ENCODE measurements at places on chromosomes 11 and 22. TPM values are rescaled to one million over a fixed set of nuclear protein-coding genes. Genes with fewer than 3 reads are reported as not detected.

DNA sequence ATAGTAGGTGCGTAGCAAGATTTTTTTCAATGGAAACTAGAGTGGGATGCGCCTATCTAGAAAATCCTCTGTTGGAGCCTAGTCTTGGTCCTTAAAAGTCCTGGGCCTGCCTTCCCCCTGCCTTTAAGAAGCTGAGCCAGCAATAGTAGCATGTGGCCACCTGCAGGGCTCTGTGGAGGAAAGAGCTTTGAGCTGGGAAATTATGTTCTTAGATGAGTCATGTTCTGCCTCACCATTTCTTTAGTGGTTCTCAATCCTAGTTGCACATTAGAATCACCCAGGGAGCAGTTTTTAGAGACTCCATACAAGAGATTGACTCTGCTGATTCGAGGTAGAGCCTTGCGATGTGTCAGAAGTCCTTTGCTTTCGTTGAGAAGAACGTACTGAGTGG is 133.5 kb downstream of the COMMD9 start:
- no peak for DNase-seq

GRCh38 chr11:123246749-123247495 is 51.9 kb upstream of the CLMP start:
- peak; percentile 58 for DNase-seq

DNA sequence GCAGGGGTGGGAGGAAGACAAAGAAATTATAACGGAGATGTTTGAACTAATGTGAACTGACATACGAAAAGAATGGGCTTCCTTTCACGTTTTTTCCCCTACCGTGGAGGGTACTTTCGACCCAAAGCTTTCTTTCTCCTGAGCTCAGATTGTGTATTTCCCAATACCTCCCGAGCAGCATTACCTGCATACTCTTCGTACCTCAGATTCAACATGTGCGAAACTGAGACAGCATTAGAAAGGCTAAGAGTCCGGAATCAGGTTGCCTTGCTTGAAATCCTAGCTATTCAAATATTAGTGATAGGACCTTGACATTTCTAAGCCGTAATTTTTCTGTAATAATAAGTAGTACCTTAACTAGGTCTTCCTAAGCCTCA is 778 bp upstream of the PAK1 start:
- DNase-seq: no peak

- no peak for DNase-seq
Observed at GRCh38 chr11:83895516-83895915, 609.3 kb upstream of the CCDC90B start.

DNA sequence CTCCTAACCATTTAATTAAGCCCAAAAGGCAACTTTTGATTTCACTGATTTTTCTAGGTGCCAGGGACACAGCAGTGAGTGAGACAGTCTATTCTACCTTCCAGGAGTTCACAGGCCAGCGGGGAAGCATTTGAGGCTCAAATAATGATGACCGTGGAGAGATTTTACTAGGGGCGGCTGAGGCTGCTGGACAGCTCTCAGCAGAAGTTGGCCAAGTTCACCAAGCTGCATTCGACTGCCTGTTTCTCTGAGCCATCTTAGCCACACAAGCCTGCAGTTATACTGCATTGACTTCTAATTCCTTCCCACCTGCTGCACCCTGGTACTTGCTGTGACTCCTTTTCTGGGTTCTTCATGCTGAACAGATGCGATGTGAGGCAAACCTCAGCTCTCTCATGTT is 168.9 kb upstream of the TBCEL start:
- DNase-seq: no peak

DNA sequence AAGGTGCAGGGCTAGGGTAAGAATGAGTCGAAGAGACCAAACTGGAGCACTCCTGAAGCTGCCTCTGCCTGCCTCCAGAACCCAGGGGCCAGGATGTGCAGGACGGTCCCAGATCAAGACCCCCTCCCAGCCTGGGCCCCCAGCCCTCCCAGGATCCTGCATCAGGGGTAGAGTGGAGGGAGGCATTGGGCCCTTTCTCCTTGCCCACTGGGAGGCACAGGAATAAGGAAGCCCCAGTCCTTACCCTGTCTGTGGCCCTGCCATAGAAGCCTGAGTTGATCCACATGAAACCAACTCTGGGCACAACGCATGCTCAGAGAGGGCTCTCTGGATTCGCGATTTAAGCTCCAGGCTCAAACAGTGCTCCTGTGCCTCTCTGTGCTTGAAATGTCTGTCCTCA is 661.8 kb upstream of the B3GAT1 start:
- no peak for DNase-seq

DNA sequence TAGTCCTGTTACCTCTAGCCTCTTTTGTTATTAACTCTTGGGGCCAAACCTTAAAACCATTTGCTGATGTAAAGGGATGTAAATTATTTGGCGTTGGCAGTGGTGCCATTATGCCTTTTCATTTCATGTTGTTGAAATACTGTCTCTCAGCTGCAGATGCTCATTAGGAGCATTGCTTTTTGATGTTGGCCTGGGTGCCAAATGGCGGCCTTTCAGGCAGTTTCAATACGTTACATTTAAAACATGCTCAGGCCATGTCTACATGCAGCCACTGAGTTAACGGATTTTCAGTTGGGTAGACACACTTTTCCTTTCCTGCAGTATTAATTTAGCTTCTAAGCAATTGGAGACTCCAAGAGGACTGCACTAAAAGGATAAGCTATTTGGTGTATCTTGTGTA is 5.3 kb downstream of the NCAM1 start:
- DNase-seq: no peak

DNA sequence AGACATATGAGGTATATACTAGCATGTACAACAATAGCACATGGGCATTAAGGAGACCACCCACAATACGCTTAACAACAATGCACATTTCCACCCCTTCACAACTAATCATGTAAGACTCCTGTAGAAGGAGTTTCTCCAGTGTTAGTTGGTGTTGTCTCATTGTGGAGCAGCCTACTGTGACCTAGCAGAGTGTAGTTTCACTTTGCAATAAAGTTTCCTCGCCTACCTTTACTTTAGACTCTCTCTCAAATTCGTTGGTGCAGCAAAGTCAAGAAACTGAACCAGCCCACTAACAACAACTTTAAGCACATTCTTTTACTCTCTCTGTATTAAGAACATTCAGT is 863.6 kb downstream of the FAM181B start:
- no peak for DNase-seq

DNA sequence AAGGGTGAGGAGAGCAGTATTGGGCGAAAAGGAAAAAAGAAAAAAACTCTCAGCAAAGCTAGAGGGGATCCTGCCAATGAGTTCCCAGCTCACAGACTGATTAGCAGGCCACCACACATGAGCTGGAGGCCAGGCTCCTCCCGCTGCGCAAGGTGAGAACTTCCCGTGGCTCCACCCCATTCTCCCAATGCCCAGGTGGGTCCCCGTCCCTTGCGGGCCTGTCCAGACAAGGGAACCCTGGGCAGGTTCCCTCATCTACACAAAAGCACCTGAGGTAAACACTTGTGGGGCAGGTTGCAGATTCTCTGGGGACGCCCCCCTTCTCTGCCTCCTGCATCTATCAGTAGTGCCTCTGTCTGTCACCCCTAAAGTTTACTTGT is 46.5 kb downstream of the CDPF1 start:
- DNase-seq: no peak

GRCh38 chr11:86274503-86274902 is 27.5 kb upstream of the HIKESHI start:
- DNase-seq: no peak

GRCh38 chr11:16194566-16194965 is 161.8 kb downstream of the SOX6 start:
- no peak for DNase-seq

- no peak for DNase-seq
Observed at GRCh38 chr11:85276332-85276731, 350.8 kb downstream of the DLG2 start.

DNA sequence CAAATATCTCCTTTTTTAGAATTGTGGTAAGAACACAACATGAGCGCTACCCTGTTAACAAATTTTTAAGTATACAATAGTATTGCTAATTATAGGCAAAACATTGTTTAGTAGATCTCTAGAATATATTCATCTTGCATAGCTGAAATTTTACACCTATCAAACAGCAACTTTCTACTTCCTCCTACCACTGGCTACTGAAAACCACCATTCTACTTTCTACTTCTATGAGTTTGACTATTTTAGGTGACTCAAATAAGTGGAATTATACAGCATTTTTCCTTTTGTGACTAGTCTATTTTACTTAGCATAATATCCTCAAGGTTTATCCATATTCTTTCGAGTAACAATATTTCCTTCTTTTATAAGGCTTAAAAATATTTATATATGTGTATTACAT is 128.4 kb downstream of the FAM76B start:
- no peak for DNase-seq

GRCh38 chr11:112106070-112106469 is 19.4 kb downstream of the SDHD start:
- DNase-seq: no peak

DNA sequence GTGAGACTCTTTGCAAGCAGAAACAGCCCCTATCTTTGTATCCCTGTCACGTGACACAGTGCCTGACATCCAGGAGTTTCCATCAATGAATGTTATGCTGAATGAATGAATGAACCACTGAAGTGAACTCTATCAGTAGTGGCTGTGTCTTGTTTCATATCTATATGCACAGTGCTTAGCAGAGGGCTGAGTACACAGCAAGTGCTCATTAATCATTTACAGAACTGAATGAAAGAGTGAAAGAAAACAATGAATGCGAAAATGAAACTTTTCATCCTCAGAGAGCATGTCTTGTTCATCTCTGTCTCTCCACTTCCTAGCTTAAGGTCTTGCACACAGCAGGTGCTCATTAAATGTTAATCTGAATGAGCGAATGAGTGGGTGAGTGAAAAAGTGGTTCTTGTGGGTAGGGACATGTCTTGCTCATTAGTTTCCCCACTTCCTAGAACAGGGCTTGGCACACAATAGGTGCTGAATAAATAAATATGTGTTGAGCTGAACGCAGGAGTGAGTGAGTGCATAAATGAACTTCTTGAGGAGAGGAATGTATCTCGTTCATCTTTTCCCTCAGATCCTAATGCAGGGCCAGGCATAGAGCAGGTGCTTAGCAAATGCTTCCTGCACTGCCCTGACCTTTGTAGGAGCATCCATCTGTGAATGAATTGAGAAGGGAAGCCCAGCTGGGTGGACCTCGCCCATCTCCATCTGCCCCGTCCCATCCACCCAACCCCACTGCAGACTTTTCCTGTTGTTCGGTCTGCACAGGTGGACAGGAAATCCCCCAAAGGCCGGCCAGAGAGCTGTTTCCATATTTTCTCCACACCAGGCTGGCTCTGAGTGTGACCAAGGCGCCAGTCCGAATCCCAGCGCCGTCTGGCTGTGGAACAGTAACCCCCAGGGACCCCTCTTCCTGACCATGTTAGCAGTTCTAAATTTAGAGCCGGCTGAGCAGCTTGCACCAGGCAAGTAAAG is 113.4 kb upstream of the CRYBB3 start:
- peak; percentile 22 for DNase-seq

JAML gene
- 0.42 TPM for total RNA-seq

CAPN5 gene
- total RNA-seq: 1.9 TPM

MS4A4A gene
- 3.0 TPM for total RNA-seq

KCNJ4 gene
- 1.4 TPM for total RNA-seq

LMNTD2 gene
- 13.1 TPM for total RNA-seq

CHRDL2 gene
- not detected for total RNA-seq

DDI1 gene
- not detected for total RNA-seq

ANKK1 gene
- 3.2 TPM for total RNA-seq

HTR3A gene
- total RNA-seq: 0.42 TPM
